ENCODE measurements at places on chromosomes 3 and 15.
A peak's percentile ranks its signal among the peaks of the same experiment; 100 is the strongest.

- no peak for DNase-seq
Observed at GRCh38 chr3:168476360-168476980, 380.7 kb upstream of the GOLIM4 start.

- DNase-seq, result no peak
Observed at GRCh38 chr3:129357616-129358015, 70.8 kb downstream of the EFCAB12 start.

DNA sequence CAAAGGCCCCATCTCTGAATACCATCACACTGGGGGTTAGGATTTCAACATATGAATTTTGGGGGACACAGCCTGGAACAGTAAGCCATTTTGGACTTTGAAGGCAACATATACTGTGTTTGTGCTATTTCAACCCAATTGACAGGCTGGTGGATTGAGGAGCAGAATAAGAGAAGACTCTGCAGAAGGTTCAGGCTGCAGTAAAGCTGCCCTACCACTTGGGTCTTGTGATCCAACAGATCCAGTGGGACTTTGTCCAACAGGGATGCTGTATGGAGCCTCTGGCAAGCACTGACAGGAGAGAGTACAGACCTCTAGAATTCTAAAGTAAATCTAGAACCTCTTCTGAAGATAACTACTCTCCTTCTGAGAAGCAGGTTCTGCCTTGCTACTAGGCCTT lies 1.1 kb upstream of the BCL2L10 start:
- no peak for DNase-seq

DNA sequence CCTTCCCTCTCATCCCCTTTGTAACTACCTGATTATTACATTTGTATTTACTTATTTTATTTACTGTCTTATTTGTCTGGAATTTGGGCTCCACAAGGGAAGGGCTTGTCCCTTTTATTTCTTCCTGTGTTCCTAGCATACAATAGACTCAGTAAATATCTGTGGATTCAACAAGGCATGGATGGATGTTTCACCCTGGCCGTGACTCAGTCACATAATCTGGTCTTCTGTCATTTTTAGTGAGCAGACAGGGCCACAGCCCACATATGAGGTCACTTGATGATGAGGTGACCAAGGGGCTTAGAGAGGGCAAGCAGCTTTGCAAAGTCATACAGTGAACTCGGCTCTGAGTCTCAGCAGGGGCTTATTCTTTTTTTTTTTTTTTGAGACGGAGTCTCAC lies 7.8 kb upstream of the DAG1 start:
- no peak for DNase-seq

- no peak for DNase-seq
Observed at GRCh38 chr15:59516655-59517461, 78.9 kb downstream of the FAM81A start.

DNA sequence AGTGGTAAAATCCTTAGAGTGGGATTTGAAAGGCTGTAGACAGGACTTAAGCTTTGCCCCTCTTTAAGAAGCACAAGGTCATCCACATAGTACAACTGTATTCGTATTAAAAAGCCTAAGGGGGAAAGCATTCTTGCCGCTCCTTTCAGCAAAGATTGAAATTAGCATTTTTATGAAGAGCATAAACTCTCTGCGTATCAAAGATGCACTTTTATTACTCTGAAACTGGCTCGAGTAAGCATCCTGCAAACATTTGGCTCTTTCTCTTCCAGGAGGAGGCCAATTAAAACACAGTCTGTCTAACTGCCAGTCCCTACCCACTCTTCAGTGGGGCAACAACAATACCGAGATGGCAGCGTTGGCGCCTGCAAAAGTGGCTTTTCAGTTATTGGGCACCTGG lies 192.5 kb upstream of the TPRG1 start:
- DNase-seq, result no peak

DNA sequence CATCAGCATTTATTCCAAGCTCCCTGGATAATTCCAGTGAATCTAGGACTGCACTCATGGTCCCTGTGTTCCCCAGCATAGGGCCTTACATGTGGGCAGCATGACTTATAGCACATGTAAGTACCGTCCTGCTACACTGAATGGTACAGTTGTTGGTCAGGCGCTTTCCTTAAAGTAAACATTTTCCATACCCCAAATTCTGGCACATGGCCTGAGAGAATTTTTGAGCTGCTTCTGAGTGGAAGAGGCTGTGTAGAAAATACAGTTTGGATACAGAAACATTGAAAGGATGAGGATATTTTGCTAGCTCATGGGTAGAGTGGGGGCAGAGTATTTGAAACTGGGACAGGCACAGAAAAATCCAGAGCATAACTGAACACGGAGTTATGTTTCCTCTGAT lies 27.6 kb downstream of the CORO2B start:
- no peak for DNase-seq

- no peak for DNase-seq
Observed at GRCh38 chr15:62637574-62637897, 405.0 kb upstream of the TPM1 start.

GRCh38 chr3:31917303-31918005 lies 63.6 kb downstream of the OSBPL10 start:
- DNase-seq, result no peak

GRCh38 chr3:65093641-65094040 lies 405.8 kb upstream of the ADAMTS9 start:
- no peak for DNase-seq

GRCh38 chr15:40108061-40108854 lies 421 bp downstream of the BMF start:
- DNase-seq, result no peak

DNA sequence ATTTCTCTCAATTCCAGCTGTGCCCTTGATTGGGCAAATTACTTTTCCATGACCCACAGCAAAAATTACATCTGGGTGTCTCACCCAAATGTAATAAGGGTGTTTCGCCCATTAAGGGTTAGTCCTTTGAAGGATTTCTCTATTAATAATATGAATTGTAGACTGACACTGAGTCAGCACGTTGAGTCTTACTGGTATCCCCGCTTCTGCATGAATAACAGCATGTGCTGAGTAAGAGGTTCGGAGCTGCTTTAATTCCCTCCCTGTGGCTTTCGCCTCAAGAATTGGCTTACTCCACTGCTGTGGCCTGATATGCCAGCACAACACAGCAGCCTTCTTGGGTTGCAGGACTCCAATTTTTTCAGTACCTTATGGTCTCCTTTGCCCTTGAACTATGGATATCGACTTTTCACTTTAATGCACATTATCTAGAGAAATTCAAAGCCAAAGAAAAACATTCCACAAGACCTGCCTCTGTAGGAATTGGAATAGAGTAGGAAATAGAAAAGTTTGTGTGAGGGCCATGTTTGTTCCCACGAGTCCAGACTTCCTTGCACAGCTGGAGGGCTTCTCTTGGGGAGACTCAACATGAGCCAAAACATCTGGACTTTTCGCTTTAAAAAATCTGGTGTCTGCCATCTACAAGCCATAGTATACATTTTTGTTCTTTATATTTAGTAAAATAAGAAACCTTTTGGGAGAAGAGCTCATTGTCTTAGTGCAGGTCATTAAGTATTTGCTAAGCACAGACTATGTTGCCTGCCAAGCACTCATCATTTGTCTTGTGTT lies 20.7 kb upstream of the ERC2 start:
- no peak for DNase-seq

DNA sequence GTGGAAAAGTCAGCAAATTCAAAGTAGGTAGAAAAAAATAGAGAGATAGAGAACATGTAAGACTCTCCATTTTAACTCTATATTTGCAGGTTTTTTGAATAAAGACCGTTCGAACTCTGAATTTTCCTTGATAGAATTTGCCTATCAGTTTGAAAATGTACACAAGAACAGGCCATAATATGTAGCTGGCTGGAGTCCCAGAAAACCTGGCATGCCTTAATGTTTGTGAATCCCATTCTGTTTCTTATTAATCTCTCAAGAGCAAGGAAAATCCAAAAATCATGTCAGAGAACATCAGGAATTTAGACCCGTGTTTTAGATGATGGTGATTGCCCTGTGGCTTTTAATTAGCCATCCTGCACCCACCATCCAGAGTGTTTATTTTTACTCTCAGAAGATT lies 7.2 kb upstream of the CFAP161 start:
- no peak for DNase-seq

GRCh38 chr3:68964694-68965093 lies 32.3 kb upstream of the TAFA4 start:
- DNase-seq, result no peak

GRCh38 chr3:107578523-107578922 lies 55.8 kb downstream of the BBX start:
- DNase-seq, result no peak

DNA sequence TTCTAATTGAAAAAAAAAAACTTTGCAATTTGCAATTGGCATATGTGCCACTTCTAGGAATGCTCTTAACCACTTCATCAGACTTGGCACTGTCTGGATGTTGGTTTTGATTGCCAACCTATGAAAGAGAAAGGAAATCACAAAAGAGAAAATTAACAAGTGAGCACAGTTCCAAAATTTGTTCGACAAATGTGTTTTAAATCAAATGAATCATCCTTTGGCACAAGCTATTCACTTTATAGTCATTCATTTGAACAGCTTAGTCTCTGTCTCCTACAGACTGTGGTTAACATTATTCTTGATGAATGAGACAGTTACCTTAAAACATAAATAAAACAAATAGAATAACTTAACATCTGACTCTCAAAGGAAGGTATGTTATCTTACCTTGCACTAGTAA lies 265.0 kb downstream of the EPHA3 start:
- no peak for DNase-seq

DNA sequence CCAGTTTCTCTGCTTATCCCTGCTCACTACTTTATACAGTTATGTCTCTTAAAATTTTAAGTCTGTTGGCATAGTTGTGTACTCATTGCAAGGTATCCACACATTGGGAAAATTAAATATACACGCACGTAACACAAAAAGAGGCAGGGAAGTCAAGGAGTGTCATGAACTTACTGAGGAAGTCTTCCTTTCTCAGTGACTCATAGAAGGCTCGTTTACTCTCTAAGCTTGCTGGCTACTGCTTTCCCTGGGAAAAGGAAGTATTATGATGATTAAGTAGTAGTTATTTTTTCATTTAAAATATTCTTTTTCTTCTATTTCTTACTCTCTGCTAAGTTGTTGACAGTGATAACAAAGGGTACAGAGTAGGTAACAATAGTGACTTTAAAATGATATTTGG lies 287.3 kb downstream of the UBE2E2 start:
- no peak for DNase-seq

- no peak for DNase-seq
Observed at GRCh38 chr15:39199076-39199475, 381.8 kb upstream of the THBS1 start.

GRCh38 chr3:158810823-158811724 lies 9.2 kb downstream of the MFSD1 start:
- DNase-seq, result no peak

GRCh38 chr3:122497425-122497824 lies 17.3 kb downstream of the KPNA1 start:
- no peak for DNase-seq

DNA sequence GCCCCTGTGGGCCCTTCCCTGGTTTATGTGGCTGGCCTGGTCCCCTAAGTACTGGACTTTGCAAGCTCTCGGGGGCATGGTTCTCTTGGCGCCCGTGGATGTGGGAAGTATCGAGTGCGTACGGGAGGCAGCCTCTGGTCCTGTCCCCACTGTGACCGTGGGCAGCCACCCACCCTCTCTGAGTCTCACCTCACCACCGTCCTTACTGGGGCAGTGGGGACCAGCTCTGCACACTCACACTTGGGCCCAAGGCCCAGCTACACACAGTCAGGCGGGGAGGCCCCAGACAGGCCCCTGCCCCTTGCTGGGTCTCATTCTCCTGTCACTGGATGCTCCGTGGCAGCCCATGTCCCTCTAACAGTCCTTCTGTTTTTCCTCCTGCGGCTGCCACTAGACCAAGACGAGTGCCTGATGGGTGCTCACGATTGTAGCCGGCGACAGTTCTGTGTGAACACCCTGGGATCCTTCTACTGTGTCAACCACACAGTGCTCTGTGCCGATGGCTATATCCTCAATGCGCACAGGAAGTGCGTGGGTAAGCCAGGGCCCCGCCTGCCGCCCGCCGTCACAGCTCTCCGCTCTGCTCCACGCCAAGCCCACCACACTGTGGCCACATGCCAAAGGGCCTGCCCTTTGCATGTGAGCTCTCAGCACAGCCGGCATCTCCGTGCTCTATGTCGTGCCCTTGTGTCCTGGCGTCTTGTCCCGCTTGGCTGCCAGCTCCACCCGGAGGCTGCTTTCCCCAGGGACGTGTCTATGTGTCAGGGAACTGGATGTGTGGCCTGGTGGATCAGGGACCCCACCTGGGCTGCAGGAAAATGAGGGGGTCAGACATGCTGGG lies 72.7 kb downstream of the FBLN2 start:
- DNase-seq, result peak; percentile 36

GRCh38 chr3:60126511-60127304 lies 1076.9 kb upstream of the CFAP20DC start:
- DNase-seq, result no peak

- DNase-seq, result no peak
Observed at GRCh38 chr15:79166311-79166955, 75.9 kb upstream of the RASGRF1 start.

DNA sequence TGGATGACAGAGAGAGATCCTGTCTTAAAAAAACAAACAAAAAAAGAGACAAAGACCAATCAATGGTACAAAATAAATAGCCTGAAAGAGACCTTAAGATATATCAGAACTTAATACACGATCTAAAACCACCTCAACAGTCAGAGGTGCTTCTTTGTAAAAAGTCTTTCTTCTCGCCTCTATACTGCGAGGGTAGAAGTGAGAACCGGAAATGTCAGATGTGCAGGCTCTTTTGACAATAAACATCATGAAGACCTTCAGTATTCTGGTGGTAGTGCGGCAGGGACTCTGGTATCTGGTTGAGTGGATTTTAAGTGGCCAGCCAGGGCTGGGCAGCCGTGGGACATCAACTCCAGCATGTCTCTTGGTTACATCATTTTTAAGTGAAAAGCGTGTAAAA lies 30.0 kb downstream of the RUBCN start:
- DNase-seq, result no peak

DNA sequence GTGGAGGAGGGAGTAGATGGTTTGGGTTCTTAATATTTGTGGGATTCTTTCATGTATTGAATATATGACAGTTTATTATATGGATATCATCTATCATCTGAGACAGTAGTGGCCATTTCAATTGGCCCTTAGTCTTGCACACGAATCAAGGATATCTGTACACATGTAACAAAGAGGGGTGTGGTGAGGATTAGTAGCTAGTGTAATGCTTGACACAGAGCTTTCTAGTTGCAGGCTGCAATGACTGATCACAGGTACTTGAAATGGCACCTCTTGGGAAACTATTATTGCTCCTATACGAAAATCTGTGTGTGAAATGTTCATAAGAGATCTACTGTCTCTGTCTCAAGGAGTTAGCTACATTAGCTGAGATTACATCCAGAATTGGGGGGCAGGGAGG lies 12.8 kb downstream of the TM4SF1 start:
- DNase-seq, result no peak

- DNase-seq, result no peak
Observed at GRCh38 chr15:61196711-61197586, 32.2 kb downstream of the RORA start.

Measured in stimulated activated CD8-positive, alpha-beta memory T cell treated with anti-CD3 and anti-CD28 coated beads, Interleukin-4, amount 100 ng/mL, for 24 hours (primary cell).